Esophagus mucosa (tissue), 1 donor: ENCODE measurements at places on chromosomes 11 and 22. TPM values are rescaled to one million over a fixed set of nuclear protein-coding genes. Genes with fewer than 3 reads are reported as not detected.

Gene FOLR1
- total RNA-seq: 0.96 TPM

Gene DNAJB7
- not detected for total RNA-seq

Gene DGCR6
- 1.6 TPM for total RNA-seq

Gene MMP8
- total RNA-seq: not detected

Gene PRR33
- not detected for total RNA-seq

Gene CNGA4
- total RNA-seq: 0.08 TPM

Gene LARGE1
- 6.2 TPM for total RNA-seq

Gene INS
- not detected for total RNA-seq

Gene TESMIN
- total RNA-seq: 5.2 TPM
